ENCODE measurements at places on chromosomes 3 and 15. TPM values are rescaled to one million over a fixed set of nuclear protein-coding genes. Genes with fewer than 3 reads are reported as not detected.

TRH gene
- not detected for total RNA-seq

PEX11A gene
- 4.3 TPM for total RNA-seq

DNA sequence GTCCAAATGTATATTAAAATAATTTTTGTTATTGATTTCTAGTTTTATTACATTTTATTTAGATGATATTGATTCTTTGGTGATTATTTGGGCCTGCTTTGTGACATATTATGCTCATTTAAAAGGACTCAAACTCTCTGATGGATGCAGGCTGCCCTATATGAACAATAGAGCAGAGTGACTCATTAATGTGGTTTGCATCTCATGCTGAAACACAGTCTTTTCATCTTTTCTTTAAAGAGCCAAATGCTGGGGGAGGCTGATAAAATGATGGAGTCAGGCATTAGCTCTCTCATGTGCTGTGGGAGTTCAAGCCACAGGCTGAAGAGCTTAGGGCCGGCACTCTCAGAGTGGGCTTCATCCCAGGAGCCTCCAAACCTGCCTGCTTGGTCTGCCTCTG lies 7.2 kb downstream of the PLA1A start:
- DNase-seq, result peak; percentile 51

DNA sequence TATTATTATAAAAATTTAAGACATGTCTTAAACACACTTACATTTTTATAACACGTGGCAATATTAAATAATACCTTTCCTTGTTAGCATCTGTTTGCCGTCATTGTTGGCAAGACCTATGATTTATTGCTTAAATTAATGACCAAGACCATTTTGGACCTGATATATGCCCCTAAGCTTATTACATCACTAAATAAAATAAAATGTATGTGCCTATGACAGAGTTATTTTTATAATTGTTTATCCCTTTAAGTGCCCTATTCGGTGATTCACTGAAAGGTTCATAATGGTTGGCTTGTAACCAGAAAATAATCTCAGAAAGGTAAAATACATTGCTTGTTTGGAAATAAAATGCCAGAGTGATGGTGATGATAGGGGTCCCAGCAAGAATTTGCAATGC lies 17.5 kb downstream of the CDIN1 start:
- no peak for DNase-seq

STRIT1 gene
- not detected for total RNA-seq

FANCD2OS gene
- not detected for total RNA-seq

Data from Daoy (cell line).